ENCODE measurements at places on chromosomes 6 and 20.

- no peak for DNase-seq
Measured at GRCh38 chr20:61514396-61514795, 262.3 kb downstream of the CDH4 start.

DNA sequence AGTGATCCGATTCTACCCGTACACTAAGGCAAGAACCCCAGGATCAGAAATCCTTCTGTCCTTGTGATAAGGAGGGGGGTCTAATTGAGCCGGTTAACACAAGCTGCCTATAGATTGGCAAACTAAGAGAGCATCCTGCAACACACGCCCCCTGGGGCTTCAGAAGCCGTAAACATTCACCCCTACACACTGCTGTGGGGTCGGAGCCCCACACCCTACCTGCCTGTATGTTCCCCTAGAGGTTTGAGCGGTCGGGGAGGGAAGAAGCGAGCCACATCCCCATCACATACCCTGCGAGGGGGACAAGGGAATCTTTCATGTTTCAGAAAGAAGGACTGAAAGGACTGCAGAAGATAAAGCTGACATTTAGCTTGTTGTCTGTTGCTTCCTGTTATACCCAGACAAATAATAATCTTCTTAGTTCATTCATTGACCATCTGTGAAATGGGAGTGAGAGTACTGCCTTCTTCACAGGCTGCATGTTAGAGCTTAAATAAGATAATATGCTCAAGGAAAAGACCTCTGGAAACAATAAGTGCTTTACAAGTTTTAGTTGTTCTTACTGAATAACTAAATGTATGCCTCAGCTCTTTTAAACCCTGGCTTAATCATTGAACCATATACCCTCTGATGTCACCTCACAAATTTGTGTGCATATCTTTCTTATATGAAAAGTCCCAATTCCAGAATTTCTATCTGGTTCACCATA lies 74.2 kb upstream of the RNF217 start:
- no peak for DNase-seq

GRCh38 chr6:3457710-3458602 lies 1.1 kb upstream of the SLC22A23 start:
- DNase-seq: no peak

DNA sequence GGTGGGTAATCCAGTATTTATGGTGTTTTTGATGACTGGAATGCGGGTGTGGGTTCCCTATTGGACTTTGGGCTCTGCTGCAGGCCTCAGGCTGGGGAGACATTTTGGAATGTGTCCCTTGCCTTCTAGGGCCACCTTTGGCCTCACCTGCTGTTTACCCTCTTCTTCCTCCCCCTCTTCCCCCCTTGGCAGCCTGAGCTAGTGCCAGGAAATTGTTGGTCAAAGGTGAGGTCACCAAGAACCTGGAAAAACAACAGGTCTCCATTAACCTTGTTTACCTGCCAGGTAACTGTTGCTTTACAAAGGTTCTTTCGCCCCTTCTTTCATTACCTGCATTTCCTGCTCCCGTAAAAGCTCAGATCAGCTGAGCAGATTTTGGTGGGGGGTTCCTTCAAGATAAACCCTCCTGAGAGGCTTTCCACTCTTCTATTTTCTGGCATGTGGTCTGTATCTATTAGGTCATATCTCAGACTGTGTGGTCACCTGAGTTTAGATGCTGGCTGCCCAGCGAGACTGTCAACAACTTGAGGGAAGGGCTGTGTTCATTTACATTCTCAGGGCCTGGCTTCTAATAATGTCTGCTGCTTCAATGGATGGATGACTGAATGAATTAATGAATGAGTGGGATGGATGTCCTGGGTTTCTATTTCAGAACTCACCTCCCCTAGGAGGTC lies 34.7 kb downstream of the VEGFA start:
- DNase-seq: no peak

DNA sequence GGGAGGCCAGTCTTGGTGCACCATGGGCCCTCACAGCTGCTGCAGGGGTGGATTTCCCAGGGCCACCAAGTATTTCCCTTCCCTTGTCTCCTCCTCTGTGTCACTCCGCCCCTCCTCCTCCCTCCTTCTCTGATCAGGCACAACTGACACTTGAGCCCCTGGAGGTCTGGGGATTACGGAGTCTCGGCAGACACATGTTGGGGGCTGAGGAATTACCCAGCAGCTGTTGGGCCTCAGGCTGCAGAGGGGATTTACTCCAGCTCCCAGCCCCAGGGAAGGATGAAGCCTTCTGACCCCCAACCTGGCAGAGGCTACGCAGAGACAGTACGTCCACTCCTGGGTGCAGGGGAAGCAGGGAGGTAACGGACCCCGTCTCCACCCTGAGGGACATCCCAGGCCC lies 420.5 kb upstream of the SULF2 start:
- no peak for DNase-seq

DNA sequence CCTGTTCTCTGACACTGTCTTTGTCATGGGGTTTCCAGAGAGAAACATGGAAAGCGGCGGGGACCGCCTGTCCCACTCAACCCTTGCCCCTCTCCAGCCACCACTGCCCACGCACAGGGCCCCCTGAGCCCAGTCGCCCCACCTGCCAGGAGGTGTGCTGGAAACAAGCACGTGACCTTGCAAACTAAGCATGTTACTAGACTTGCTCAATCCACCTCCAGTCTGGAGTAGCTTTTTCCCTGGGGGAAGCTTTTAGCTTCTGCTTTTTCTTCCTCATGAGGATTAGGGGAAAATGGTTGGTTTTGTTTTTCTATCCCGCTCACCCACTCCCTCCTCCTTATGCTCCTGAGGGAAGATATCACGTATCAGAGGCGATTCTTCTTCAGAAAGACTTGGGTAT lies 105.7 kb downstream of the PLEKHG1 start:
- no peak for DNase-seq

DNA sequence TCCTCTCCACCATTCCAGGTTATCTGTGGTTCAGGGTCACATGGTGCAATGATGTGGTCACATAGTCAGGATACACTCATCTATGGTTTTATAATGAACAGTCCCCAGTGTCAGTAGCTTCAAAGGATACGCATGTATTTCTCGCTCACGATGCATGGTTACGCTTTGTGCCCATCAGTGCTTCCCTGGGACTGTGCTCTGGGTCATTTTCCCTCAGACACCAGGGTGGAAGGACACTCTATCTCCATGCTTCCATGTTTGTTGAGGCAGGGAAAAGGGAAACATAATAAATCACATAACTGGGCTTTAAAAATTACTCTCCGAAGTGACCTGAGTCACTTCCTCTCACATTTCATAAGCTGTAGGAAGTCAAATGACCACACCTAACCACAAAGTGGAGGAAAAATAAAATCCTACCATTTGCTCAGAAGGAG lies 394.8 kb upstream of the NOX3 start:
- no peak for DNase-seq

DNA sequence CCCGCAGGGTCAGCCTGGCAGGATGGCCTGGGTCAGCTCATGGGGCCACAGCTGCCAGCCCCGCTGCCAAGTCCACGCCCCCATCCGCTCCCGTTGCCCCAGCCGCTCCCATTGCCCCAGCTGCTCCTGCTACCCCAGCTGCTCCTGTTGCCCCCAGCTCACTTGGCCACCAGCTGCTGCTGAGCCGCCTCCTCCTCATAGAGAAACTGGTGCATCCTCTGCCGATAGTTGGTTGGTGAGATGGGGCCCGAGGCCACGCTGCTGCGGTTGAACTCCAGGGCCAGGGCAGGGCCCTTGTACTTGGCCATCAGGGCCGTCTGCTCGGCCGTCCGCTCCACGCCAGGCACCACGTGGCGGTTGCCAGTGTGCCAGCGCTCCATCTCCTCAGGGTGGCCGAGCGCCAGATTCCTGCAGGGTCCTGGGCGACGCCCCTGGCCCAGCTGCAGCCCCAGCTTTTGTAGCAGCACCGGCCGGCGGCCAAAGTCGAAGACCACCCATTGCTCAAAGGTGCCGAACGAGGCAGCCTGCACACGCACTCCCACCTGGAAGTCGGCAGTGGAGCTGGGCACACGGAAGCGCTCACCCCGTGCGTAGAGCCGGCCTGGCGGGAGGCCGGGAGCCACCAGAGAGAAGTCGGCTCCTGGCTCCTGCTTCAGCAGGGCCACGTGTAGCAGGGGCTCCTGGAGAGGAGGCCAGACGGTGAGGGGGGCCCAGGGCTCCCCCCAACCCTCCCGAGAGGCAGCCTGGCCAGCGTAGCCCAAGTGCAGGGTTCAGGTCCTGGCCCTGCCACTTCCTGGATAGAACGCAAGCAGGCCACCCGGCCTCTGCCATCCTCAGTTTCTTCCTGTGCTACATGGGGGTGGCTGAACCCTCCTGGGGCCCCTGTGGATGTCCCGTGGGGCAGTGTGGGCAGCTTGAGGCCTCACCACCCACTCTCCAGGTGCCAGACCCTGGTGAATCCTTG lies 4.8 kb downstream of the HELZ2 start:
- no peak for DNase-seq
